ENCODE measurements at places on chromosomes 6 and 20.

DNA sequence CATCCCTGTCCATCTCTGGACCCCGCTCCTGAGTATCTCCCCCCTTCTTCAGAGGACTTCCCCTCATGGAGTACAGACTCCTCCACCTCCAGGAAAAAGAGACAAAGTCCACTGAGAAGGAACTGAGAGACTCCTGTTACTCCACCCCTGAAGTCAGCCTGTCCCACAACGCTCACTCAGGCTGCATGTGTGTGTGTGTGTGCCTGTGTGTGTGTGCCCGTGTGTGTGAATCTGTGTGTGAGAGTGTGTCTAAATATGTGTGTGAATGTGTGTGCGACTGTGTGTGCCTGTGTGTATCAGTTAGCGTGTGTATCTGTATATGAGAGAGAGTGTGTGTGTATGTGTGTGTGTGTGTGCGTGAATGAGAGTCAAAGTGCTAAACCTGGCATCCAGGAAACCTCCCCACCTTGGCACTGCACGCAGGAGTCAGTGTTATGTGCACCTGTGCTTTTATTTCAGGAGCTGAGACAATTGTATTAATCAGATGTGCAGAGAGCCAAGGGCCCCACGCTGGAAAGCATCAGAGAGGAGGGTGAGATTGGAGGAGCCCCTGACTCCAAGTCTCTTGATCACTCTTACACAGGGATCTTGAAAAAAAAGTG, 39.0 kb downstream of the HLA-A start:
- DNase-seq = no peak

DNA sequence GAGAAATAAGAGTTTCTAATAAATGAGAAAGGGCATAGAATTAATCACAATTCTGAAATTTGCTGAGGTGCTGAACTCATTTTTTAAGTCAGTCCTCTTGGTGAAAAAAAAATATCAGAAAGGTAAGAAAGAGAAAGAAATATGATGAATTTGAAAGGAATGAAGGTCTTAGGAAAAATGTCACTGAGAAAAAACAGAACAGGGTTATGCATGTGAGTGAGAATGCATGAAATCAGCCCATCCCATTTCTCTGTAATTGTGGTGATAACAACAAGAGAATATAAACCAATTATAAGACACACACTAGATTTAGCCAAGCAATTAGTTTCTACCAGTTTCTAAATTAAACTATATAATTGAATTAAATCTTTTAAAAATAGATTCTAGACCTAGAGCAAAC, 138.9 kb downstream of the TBX18 start:
- no peak for DNase-seq

- DNase-seq = no peak
Observed at GRCh38 chr20:50467718-50468356, 42.3 kb upstream of the PTPN1 start.

- DNase-seq = peak; percentile 67
Observed at GRCh38 chr6:431986-432385, 40.4 kb downstream of the IRF4 start.

- DNase-seq = no peak
Observed at GRCh38 chr6:124028117-124028516, 224.5 kb downstream of the NKAIN2 start.

DNA sequence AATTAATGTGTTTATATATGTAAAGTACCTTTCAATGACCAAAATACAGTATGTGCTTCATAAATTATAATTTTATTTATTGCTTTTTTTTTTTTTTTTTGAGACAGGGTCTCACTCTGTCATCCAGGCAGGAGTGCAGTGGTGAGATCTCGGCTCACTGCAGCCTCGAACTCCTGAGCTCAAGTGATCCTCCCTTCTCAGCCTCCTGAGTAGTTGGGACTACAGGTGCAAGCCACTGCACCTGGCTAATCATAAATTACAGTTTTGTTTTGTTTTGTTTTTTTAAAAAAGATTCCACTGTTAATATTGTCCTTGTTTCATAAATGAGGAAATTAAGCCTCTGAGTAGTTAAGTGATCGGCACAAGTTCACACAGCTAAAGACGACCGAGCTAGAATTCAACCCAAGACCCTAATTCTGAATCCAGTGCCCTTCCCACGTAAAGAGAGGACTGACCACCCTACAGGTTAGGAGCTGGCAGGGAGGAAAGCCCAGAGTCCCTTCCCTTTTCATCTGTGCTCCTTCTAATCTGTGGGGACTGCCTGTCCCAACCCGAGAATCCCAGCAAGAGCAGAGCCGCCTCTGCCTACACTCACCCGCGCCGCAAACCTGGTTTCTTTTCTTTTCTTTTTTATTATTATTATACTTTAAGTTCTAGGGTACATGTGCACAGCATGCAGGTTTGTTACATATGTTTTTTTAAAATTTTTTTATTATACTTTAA, 8.5 kb upstream of the GDF5 start:
- DNase-seq = no peak

DNA sequence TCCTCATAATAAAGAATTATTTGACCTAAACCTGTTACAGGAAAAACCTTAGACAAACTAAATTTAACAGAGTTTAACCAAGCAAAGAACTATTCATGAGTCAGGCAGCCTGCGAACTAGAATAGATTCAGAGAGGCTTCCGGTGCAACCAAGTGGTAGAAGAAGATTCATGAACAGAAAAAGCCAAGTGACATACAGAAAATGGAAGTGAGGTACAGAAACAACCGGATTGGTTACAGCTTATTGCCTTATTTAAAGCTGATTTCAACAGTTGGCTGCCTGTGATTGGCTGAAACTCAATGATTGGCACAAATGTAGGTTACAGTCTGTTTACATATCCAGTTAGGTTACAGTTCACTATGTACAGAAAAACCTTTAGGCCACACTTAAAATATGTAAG, 10.1 kb downstream of the PPP1R3G start:
- DNase-seq = no peak

DNA sequence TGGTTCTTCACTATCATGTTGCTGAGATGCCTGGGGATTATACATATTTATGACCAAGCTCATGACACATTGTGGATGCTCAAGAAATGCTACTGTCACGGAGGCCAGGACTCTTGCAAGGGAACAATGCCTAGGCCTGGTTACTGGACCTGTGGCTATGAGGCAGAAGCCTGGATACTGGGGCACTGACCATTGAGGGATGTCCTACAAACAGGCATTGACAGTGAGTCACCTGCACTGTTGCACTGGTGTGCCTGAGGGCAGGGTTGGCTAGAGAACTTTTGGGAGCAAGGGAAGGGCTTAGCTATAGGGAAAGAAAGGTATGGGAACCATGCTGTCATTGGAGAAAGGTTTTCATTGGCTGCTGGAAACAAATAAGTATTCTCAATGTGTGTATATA, 313.1 kb upstream of the SUPT3H start:
- no peak for DNase-seq

- DNase-seq = no peak
Observed at GRCh38 chr6:47405273-47405672, 72.3 kb upstream of the CD2AP start.

DNA sequence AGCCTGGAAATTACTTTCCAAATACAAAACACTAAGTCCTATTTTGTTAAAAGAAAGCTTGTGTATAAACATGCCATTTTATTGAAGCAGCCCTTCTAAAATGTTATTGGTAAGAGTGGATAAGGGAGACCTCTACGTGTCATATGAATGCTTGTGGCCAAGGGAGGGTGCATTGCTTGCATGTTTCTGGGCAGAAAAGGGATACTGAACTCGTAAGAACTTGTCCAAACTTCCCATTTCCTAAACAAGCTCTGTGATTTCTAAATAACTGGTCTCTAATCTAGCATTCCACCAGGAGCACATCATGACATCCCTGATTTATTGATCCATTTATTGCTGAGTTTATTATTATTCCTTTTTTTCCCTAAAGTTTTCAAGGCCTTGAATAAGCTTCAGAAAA, 474.1 kb downstream of the CD109 start:
- DNase-seq = no peak

DNA sequence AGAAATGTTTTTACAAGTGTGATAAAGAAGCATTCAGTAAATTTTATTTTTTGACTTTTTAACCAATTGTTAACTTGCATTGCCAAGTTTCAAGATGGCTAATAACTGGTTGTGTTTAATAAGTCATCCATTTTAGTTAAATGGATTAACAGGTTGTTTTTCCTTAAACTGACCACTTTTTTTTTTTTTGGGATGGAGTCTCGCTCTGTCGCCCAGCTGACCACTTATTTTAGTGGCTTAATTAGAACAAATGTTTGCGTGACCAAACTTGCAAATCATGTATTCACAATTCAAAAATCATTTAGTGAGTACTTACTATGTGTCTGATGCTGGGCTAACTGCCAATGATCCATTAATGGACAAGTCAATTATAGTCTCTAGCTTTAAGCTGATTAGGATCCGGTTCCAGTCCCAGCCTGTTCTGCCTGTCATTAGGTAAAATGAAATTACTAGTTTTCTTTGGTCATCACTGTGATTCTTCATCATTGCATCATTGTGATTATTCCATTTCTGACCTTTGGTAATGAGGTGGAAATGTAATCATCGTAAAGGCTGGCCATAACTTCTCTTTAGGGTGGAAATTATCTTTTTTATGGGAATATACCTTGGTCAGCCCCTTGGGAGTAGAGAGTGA, 729.2 kb upstream of the MARCKS start:
- DNase-seq = no peak

GRCh38 chr6:11015102-11015501, 29.0 kb downstream of the ELOVL2 start:
- DNase-seq = no peak

GRCh38 chr20:44384423-44385027, 29.0 kb downstream of the HNF4A start:
- DNase-seq = peak; percentile 88

DNA sequence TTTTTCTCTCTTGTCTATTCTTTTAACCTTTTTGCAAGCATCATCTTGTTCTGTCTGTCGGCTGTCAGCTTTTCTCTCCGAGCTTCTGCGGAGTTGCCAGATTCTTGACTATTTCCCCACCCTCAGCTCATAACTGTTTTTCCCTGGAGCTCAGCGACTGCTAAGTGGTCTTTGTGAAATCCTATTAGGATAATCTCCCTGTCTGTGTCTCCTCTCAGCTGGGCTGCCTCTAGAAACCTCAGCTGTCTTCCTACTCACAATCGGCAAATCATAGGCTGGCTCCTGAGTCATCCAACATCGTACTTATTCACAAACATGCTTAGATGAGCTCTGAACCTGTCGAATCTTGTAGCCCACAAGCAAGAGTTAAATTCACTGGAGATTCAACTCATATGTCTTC, 332.3 kb downstream of the PTPRT start:
- DNase-seq = no peak

DNA sequence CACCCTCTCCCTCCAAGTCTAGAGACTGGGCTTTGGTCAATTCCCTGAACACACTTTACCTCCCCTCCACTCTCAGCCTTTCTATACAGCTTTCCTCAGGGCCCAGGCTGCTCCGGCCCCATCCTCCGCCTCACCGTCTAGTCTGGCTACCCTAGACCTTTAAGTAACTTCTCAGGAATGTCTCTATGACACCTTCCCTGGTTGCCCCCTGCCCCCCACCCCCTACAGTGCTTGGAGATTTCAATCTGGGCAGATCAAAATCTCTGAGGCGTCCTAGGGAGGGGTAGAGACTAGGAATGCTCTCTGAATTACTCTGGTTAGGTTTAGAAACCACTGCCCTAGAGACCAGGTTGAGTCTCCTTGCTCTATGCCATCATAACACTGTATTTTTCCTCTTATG, 6.1 kb downstream of the UBE2J1 start:
- DNase-seq = no peak

- DNase-seq = no peak
Observed at GRCh38 chr6:150078788-150079187, 9.9 kb upstream of the ULBP3 start.

- no peak for DNase-seq
Observed at GRCh38 chr6:152399399-152399798, 237.8 kb downstream of the SYNE1 start.

- no peak for DNase-seq
Observed at GRCh38 chr20:32316667-32317066, 39.2 kb downstream of the KIF3B start.

GRCh38 chr20:58056021-58056591, 172.3 kb downstream of the ANKRD60 start:
- DNase-seq = no peak

DNA sequence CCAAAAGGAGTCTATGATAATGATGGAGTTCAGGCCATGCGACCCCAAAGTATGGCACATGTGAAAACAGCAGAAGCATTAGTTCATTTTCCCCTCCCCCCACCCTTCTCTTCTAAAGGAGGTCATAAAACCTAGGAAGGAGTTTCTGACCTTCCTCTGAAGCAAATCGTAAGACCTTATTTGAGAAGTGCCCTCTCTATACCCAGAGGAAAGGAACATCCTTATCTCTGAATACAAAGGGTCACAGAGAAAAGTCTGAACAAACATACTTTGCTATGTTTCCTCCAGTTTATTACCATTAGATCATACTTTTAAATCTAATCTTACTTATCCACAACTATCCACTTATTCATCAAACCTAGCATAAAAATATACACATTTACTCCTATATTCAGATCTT, 48.6 kb downstream of the SLX4IP start:
- DNase-seq = no peak

DNA sequence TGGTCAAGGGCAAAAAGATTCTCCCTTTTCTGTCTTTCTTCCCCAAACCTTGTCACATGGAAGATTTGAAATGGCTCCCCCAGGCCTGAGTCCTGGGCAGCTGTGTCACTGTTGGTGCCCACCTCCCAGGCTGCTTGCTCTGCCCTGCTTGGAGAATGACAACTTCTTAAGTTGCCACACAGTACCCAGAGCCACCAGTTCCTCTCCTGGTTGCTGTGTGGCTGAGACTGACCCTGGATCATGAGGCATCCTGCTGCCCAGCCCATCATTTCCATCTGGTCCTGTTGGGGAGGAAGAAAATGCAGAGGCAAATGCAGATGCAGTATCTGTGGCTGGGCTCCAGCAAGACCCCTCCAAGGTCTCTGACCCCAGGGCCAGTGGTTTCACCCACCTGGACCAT, 113.7 kb downstream of the PHACTR3 start:
- DNase-seq = no peak

All from activated naive CD8-positive, alpha-beta T cell treated with anti-CD3 and anti-CD28 coated beads, Interleukin-2, amount 10 ng/mL, durations not matched to agents 7 days and 5 days (primary cell).